Smooth muscle cell of the brain vasculature (primary cell): ENCODE measurements at places on chromosomes 3 and 15.

- DNase-seq: no peak
Observed at GRCh38 chr3:72907731-72908620, 20.1 kb downstream of the GXYLT2 start.

DNA sequence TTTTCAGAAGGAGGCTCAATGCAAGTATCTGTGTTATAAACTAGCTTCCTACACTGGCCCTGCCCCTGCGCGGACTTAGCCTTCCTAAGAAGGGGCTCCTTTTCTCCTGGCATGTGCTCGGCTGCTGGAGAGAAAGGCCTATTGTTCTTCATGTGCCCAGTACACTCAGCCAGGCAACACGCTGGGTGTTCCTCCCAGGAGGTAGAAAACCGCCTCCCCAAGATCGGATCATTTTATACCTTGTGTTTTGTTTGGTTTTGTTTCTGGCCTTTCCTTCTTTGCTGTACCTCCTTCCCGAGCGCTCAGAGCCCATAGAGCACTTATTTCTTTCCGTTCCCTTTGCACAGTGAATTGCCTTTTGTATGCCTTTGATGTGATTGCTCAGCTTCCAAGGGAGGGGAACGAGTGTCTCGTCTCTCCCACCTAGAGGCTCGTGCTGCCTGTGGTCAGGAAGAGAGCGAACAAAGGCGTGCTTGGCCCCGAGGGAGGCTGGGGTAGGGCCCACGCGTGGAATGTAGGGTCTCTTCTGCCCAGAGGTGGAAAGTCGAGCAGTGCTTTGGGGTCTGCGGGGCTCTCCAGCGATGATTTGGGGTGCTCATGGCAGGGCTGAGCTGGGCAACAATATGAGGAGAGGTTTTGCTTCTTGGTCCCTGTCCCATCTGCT, 30.0 kb downstream of the CCNL1 start:
- peak; percentile 44 for DNase-seq

DNA sequence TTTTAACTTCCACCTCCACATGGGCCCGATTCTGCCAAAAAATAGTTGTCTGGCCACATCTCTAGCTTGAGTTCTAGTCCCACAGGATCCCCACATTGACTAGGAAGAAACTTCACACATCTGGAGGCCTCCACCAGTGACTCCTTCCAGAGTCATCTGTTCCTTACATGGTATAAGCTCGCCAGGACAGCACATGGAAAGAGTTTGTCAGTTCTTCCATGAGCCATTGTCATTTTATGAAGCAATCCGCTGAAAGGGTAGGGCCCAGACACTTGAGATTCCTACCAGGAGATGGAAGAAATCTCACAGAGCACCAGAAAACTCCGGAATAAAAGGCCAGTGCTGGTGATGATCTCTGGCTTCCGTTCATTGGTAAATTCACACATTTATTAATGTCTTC, 350.5 kb upstream of the ICE2 start:
- DNase-seq: no peak

DNA sequence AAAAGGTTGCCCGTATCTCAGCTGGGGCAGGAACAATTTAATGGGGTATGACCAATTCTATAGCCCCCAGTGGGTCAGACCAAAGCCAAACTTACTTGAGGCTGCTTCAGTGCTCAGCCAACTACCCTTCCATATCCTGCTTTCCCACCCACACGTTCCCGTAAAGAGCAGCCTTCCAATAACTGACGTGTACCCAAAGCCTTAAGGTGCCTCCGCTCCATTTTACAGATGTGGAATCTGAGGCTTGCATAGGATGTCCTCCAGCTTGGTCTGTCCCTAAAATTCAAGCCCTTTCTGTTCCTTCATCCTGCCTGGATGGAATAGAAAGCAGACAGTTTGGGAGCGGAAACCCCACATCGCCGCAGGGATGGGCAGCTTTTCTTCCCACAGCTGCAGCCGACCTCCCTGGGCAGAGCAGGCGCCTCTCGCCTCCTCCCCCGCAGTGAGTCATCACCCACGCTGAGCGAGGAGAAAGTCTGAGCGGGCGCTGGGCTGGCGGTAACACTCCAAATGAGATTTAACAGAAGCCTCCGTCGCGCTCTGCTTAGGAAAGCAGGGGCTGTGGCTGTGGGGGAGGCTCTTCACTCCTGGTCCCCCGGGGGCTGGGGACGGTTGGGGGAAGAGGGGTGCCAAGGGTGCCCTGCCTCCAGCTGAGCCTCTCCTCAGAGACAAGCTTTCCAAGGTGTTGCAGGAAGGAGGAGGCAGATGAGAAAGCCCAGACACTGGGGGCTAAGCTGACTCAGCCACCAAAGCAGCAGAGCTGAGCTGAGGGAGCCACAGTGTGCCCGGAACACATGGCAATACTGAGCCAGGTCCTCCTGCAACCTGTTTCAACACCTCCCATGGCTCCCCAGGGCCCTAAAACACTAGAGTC, 57.8 kb upstream of the HRH1 start:
- peak; percentile 79 for DNase-seq

GRCh38 chr15:39149636-39150150, 431.2 kb upstream of the THBS1 start:
- no peak for DNase-seq

GRCh38 chr3:196503196-196504076, at the start of gene RNF168:
RNF168 (minus strand) TSS chr3:196503768; CDS start chr3:196503173, 595 bp downstream.
- peak; percentile 76 for DNase-seq

- DNase-seq: no peak
Observed at GRCh38 chr3:162112719-162113118, 616.1 kb downstream of the OTOL1 start.

- DNase-seq: no peak
Observed at GRCh38 chr15:51232581-51232980, 105.8 kb downstream of the CYP19A1 start.

- DNase-seq: no peak
Observed at GRCh38 chr3:11655196-11655928, 11.6 kb upstream of the VGLL4 start.

DNA sequence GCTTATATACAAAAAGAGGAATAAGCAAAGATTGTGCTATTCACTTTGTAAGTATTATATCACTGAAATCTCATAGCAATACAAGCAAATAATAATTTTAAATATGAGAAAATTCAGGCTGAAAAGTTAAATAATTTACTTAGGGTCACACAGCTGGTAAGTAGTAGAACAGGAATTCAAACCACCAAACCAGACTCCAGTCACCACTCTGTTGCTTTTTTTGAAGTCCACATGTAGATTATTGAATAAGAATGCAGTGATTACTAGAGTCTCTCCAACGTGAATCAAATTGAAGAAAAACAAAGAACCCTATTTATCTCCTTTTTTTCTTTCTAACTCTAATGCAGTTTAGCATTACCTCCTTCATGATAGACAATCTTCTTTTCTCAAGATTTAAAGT, 15.9 kb downstream of the SPICE1 start:
- no peak for DNase-seq

- DNase-seq: no peak
Observed at GRCh38 chr3:94405258-94406035, 342.6 kb downstream of the NSUN3 start.

GRCh38 chr15:79495775-79496174, 63.6 kb downstream of the MINAR1 start:
- no peak for DNase-seq

- DNase-seq: peak; percentile 21
Observed at GRCh38 chr3:4290272-4290893, 12.8 kb upstream of the SETMAR start.
